ENCODE measurements at places on chromosomes 11 and 22.
A peak's percentile ranks its signal among the peaks of the same experiment; 100 is the strongest.

GRCh38 chr11:118791111-118791960 is at the start of gene DDX6:
TSS of gene DDX6 (minus strand) at chr11:118791164. CDS start at chr11:118786251, 4,913 bp downstream.
- peak; percentile 86 for DNase-seq

DNA sequence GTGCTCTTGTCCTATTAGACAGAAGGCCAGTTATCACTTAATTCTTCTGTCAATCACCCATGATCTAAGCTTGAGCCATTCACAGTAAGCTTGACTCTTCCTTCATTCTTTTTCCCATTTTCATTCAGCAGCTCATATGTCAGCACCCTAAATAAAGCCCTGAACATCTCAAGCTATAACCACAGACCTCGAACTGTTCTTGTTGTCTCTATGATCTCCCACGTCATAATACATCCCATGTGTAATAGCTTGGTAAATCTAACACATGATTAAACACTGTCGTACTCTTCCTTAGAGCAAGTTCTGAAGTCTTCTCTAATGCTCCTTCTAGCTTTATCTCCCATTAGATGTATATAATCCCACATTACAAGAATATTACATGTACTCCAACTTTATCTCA is 14.4 kb downstream of the MUC15 start:
- DNase-seq = no peak

DNA sequence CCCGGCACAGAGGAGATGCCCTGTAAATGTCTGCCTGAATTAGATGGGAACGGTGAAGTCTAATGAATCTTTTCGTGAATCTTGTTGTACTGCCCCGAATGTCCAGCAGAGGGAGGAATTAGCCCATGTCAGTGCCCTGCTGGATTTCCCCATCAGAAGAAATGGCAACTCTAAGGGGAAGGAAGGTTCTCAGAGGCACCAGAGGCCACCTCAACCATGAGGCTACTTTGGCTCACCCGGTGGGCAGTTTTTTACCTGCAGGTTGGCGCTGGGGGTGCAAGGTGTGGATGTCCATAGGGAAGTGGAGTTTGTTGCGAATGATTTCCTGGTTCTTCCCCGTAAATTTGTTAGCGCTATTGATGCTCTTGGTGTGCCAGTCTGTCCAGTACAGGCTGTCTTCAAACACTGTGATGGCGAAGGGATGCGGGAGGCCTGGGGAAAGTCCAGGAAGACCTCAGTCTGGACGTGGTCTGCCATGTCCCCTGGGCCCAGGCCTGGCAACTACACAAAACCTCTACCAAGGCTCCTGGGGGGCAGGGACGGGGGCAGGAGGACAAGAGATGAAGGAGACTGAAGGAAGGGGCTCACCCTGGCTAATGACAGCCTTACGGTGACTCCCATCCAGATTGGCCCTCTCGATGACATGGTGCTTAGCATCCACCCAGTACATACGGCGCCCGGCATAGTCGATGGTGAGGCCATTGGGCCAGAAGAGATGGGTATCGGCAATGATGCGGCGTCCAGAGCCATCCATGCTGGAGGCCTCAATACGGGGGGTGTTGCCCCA is 28.5 kb downstream of the LRP4 start:
- peak; percentile 74 for DNase-seq

GRCh38 chr22:27295040-27295439 is 506.5 kb downstream of the MN1 start:
- DNase-seq = no peak

- no peak for DNase-seq
Measured at GRCh38 chr11:70421123-70421522, 22.8 kb downstream of the CTTN start.

DNA sequence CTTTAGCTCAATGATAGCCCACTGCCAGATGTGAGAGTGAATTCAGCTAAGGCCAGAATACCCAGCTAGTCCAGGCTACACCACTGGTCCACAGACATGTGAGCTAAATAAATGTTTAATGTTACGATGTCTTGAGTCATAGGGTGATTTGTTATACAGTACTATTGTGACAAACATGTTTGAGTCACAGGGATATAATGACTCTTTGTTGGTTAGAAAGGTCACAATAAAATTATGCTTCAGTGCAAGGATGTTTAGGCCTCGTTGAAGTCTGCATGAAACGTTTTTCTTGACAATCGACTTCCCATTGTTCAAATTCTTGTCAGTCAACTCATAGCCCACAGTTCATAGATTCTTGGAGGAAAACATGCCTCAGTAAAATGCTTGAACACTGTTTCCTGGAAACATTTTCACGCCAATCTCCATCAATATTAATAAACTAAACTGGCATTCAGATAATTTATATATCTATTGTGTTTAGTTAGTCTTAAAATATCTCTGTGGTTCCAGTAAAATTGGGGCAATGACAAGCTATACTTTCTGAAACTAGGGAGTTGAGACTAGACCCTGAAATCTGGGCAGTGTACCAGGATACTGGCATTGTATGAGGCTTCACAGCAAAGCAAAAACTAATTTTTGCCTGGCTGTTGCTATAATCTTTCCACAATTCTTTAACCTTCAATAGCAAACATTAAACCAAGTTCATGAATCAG is 650.8 kb upstream of the KIRREL3 start:
- no peak for DNase-seq

DNA sequence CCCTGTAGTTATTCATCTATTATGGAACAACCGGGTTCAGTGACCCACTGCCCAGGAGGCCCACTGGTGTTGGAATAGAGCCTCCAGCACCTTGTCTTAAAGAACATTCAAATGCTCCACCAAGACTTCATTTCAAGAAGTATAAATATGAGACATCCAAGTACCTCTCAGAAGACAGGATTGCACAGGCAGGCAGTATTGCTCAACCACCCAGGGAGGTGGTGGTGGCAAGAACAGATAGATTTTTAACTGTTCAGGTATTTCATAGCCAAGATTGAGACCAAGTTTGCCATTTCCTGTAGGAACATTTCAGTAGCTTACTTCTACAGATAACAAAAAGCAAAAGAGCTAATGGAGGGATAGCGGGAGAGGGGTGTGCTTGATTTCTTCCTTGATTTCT is 78.7 kb downstream of the COMMD9 start:
- no peak for DNase-seq

DNA sequence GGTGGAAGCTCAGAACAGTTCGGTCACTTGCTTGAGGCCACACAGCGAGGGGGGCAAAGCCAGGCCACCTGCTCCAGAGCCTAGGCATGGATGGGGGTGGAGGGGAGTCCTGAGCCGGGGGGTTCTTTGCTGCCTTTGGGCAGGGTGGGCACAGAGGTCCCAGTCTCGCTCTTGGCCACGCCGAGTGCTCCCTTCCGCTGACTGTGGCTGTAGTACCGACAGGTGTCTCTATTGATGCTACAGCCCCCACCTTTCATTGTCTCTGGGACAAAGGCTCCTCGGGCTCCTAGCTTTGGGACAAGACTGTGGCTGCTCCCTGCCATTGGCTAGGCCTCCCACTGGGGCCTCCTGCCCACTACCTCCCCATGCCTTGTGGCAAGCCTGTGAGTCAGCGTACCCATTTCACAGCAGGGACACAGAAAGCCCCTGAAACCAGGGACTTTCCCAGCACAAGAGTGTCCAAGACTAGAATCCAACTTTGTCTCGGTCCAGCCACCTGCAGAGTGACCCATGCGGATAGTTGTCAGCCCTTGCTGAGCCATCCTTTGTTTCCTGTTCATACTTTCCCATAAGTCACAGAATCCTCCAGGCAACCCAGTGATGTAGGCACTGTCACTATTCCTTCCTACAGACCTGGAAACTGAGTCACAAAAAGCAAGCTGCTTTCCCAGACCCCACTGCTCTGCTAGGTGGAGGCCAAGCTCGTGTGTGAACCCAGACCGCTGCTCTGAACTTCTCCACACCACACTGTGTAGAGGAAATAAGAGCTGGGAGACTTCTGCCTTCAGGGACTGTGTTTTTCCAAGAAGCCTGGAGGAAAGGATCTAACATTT is 17.2 kb downstream of the MYEOV start:
- DNase-seq = no peak

GRCh38 chr11:19922689-19923035 is 210.0 kb downstream of the NAV2 start:
- DNase-seq = no peak

- no peak for DNase-seq
Measured at GRCh38 chr22:31087744-31088215, 6.7 kb downstream of the SMTN start.

DNA sequence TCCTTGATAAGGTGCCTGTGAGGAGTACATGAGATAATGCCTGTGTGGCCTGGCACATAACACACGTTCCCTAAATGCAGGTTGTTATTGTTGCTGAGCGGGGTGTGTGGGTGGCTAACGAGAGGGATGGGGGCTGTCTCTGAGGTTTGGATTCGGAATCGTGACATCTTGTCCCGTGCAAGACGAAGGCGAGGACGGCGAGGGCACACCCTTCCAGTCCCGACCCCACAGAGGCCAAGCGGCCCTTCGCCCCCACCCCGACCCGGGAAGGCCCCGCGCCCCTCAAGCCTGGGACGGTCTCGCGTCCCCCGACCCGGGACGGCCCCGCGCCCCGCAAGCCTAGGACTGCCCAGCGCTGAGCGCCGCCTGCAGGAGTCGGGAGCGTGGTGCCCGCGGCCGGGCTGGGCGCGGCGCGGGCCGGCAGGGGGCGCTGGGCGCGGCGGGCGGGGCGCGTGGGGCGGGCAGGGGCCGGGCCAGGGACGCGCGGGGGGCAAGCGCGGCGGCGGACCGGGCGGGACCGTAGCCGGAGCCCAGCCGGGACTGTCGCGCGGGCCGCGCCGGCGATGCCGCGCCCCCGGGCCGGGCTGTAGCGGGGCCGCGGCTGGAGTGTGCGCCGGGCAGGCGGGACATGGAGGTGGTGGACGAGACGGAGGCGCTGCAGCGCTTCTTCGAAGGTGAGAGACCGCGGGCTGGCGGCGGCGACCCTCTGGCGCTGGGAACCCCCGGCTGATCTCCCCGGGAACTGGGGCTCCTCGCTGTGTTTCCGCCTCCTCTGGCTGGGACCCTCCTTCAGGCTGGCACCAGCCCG is at the start of gene MYRF:
Gene MYRF (plus strand): TSS at position 520 of the 808 bp plus-strand sequence. CDS start 109 bp downstream, at position 629.
- no peak for DNase-seq

- DNase-seq = no peak
Measured at GRCh38 chr22:35337932-35338331, 38.2 kb downstream of the TOM1 start.

DNA sequence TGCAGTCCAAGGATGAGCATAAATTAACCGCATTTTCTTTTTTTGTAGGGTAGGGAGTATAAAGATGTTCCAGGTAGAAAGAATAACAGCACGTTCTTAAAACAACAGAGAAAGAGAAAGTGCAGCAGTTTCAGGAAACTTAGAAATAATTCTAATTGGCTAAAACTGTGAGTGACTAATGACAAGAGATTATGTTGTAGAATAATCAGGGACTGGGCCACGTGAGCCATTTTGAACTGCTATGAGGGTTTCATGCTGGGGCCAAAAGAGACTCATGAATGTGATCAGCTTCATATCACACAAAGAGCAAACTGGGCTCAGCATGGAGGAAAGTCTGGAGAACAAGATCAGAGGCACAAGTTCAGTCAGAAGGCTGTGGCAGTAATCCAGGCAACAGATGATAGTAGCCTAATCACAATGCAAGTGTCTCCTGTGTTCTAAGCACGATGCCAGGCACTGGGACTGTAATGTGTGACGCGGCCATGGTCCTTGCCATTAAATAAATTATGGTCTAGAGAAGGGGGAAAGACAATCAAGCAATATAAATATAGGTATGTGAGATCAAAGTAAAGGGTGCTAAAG is 17.9 kb downstream of the CWF19L2 start:
- DNase-seq = no peak

GRCh38 chr11:37076866-37077265 is 478.8 kb upstream of the RAG2 start:
- no peak for DNase-seq

DNA sequence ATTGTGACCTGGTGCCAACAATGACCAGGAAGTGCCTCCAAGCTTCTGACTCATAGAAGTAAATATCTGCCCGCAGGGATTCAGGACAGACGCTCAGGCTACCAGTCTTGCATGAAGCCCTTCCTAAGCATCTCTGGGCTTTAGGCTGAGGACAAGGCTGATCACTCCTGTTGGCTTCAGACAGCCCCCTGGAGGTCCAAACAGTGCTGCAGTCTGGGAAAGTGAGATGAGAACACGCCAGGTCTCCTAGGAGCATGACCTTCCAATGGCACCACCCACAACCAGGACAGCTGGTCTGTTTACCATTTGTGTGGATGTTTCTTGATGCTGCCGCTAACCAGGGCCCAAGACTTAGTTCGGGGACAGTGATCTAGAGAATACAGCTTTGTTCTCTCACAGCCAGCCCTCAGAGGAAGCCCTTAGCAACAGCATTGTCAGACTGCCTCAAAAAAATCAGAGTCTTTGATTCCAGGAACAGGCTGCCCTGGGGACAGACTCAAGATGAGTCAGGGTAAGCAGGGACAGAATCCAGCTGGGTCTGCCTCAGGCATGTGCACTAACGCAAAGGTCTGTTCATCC is 111.2 kb downstream of the ZNF280B start:
- DNase-seq = peak; percentile 94

DNA sequence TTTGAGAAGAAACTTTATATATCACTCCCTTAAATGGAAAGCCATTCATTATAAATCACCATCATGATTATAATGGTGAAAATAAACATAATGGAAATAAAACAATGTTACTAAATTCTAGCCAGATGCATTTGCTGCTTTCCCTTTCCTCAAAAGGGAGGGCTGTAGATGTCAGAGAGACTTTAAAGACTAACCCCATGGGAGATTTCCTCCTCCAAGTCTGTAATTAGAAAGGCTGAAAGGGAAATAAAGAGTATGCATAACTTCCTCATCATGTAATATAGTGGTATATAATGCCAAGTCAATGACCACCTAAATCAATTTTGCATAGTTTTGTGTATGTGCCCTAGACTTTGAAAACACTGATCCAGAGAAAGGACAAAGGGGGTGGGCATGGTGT is 6.4 kb downstream of the CD6 start:
- DNase-seq = no peak

DNA sequence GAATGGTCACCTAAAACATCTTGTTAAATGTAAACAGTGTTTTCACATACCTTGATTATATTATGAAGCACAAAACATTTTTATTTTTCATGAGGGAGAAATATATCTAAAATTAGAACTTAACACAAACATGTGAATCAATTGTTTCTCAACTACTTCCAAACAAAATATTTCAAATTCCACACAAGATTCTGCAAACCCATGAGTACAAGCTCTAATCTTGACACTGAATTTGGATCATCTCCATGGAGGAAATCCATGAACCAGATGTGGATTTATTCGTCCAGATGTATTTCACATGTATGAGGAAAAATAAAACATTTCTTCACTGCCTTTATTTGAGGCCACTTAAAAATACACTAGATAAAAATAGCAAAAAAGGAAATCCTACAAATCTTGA is 184.2 kb downstream of the SBF2 start:
- DNase-seq = no peak

DNA sequence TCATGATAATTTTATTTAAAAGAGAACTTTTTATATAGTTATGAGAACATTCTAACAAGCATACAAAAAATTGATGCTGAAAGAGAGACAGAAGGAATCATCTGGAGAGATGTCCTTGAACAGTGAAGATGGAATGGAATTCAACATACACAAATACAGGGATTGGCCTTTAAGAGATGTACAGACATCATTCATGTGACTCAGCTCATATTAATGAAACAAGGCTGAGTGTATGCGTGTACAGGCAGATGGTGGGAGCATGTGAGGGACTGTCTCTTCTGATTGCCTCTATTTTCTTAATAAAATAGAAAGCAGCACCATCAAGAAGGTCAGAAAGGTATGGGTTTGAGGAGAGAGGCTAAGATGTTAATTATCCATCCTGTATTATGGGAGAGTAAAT is 793.3 kb downstream of the CNTN5 start:
- no peak for DNase-seq

GRCh38 chr11:77475206-77475605 is 1.3 kb upstream of the PAK1 start:
- DNase-seq = no peak

GRCh38 chr11:37402663-37403062 is 804.6 kb upstream of the RAG2 start:
- no peak for DNase-seq
